Kidney (tissue), 22 donors: ENCODE measurements at places on chromosomes 3 and 15. TPM values are rescaled to one million over a fixed set of nuclear protein-coding genes. Genes with fewer than 3 reads are reported as not detected.

DNA sequence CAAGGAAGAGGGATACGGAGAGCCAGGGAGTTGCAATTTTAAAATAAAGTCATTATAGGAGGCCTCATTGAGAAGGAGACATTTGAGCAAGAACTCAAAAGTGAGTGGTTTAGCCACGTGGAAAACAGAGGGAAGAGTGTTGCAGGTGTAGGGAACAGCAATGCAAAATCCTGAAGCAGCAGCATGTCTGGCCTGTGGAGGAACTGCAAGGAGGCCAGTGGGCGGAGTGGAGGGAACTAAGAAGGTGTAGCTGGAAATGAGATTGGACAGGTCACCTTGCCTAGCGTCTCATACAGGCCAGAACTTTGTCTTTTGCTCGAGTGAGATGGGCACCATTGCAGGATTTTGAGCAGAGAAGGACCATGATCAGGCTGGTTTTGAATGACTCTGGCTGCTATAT is 34.9 kb downstream of the SAXO2 start:
- no peaks in the 10 kb centered on the region for H3K36me3 ChIP-seq
- no peaks in the 10 kb centered on the region for H3K27me3 ChIP-seq
- H3K27ac ChIP-seq = no peak overlapping the region
- no peaks in the 10 kb centered on the region for H3K4me1 ChIP-seq
- no peak overlapping the region for H3K4me3 ChIP-seq

CEMIP gene
- 0.57 TPM for total RNA-seq

GOLGA8S gene
- total RNA-seq = 0.60 TPM

DNA sequence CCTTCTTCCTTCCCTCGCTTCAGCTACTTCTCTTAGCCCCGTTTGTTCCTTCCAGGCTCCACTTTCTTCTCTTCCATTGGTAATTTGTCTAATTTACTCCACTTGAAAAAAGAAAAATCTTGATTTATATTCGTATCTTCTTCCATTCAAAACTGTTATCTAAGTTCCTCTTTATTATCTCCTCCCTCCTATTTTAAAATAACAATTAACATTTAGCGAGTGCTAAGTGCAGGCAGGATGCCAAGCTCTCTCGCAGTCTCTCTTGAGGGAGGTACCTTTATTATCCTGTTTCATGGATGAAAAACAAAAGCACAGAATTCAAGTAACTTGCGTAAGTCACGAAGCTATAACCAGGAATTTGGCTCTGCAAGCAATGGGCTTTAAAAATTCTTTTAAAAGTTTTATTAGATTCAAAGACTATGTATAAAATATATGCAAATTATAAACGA is 418.9 kb upstream of the NAALADL2 start:
- peaks cover 2% of the 10 kb centered on the region for H3K4me1 ChIP-seq
- peak overlapping the region; percentile 97 for H3K27ac ChIP-seq
- no peaks in the 10 kb centered on the region for H3K27me3 ChIP-seq
- peak overlapping the region; percentile 81 for H3K4me3 ChIP-seq
- no peaks in the 10 kb centered on the region for H3K36me3 ChIP-seq
- DNase-seq = peak; percentile 71

- peaks cover 17% of the 10 kb centered on the region for H3K4me1 ChIP-seq
- no peaks in the 10 kb centered on the region for H3K27me3 ChIP-seq
- H3K36me3 ChIP-seq = no peaks in the 10 kb centered on the region
- no peak overlapping the region for H3K4me3 ChIP-seq
Observed at GRCh38 chr3:125331243-125331642, 43.9 kb downstream of the ZNF148 start.

TMEM108 gene
- total RNA-seq = 0.91 TPM

DNA sequence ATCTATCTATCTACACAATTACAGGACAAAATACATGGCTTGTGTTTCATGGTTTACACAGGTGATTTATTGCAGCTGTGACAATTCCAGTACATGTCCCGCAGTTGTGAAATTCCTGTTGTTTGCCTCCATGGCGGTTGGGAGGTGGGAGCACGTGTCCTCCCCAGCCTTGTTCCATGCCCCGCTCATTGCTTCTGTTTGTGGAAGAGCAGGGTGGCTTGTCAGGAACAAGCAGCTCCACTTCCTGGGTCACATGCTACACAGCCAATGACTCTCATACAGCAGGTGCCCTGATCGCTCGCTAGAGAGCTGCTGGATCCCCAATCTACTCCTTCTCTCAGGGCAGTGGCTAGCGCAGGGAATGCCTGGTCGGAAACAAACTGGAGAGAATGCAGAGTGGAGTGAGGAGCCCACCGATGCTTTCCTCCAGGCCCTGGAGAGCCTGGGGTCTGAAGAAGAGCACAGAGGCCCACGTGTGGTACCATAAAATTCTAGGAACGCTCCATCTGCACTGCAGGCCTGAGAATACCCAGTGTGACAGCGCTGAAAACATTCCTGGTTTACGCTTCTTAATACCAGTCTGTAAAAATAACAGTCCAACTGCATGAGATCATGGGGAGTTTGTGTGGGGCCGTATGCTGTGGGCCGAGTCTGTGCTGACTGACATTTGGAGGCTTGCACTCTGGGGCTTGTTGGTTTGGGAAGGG is 270.6 kb upstream of the RGMA start:
- no peaks in the 10 kb centered on the region for H3K27me3 ChIP-seq
- no peak for DNase-seq
- H3K36me3 ChIP-seq = no peaks in the 10 kb centered on the region
- no peak overlapping the region for H3K4me3 ChIP-seq
- H3K27ac ChIP-seq = no peak overlapping the region

DNA sequence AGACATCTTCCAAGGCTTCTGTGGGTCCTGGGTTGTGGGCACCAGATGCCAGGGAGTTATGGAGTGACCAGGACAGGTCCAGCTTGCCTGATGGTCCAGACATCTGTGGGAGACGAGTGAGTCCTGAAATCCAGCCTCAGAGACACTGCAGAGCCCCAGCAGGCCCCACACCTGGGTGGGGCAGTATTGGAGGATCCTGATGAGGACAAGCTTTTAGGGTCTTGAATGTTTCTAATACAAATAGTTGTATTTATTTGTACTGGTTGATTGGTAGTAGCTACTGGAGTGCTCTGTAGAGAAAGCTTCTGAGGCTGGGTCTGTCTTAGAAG is 67.5 kb upstream of the PRR23C start:
- H3K4me1 ChIP-seq = no peaks in the 10 kb centered on the region
- no peak overlapping the region for H3K4me3 ChIP-seq
- H3K27me3 ChIP-seq = no peaks in the 10 kb centered on the region
- H3K27ac ChIP-seq = no peak overlapping the region
- no peak for DNase-seq

GRCh38 chr15:93789441-93789840 is 441.9 kb upstream of the MCTP2 start:
- no peak for DNase-seq
- no peaks in the 10 kb centered on the region for H3K27me3 ChIP-seq
- H3K4me1 ChIP-seq = no peaks in the 10 kb centered on the region
- H3K27ac ChIP-seq = no peak overlapping the region
- H3K4me3 ChIP-seq = no peak overlapping the region

GRCh38 chr15:70560617-70561328 is 202.6 kb downstream of the UACA start:
- H3K27me3 ChIP-seq = peaks cover 4% of the 10 kb centered on the region
- H3K4me1 ChIP-seq = peaks cover 10% of the 10 kb centered on the region
- no peak overlapping the region for H3K4me3 ChIP-seq
- no peak overlapping the region for H3K27ac ChIP-seq
- no peak for DNase-seq

SEMA6D gene
- total RNA-seq = 16.9 TPM

- DNase-seq = no peak
- peak overlapping the region; percentile 69 for H3K27ac ChIP-seq
- peak overlapping the region; percentile 99 for H3K4me3 ChIP-seq
- peaks cover 10% of the 10 kb centered on the region for H3K4me1 ChIP-seq
- H3K27me3 ChIP-seq = no peaks in the 10 kb centered on the region
Observed at GRCh38 chr3:10116138-10116460, 624 bp downstream of the BRK1 start.

DNAJB8 gene
- not detected for total RNA-seq

- H3K4me3 ChIP-seq = no peak overlapping the region
- DNase-seq = peak; percentile 45
- no peaks in the 10 kb centered on the region for H3K4me1 ChIP-seq
- no peaks in the 10 kb centered on the region for H3K27me3 ChIP-seq
- H3K36me3 ChIP-seq = no peaks in the 10 kb centered on the region
Observed at GRCh38 chr3:190883973-190884832, 21.7 kb upstream of the GMNC start.

- H3K36me3 ChIP-seq = no peaks in the 10 kb centered on the region
- H3K4me3 ChIP-seq = no peak overlapping the region
- H3K4me1 ChIP-seq = no peaks in the 10 kb centered on the region
- H3K27ac ChIP-seq = no peak overlapping the region
- no peak for DNase-seq
Observed at GRCh38 chr3:129555153-129555550, 12.2 kb downstream of the H1-8 start.

LACTB gene
- total RNA-seq = 17.6 TPM

GRCh38 chr15:31309893-31310606 is 16.6 kb upstream of the KLF13 start:
- H3K4me3 ChIP-seq = no peak overlapping the region
- no peaks in the 10 kb centered on the region for H3K27me3 ChIP-seq
- no peaks in the 10 kb centered on the region for H3K36me3 ChIP-seq
- H3K27ac ChIP-seq = no peak overlapping the region
- no peak for DNase-seq

GRCh38 chr3:40329071-40329470 is 19.6 kb downstream of the EIF1B start:
- no peak overlapping the region for H3K4me3 ChIP-seq
- peak; percentile 46 for DNase-seq
- H3K4me1 ChIP-seq = no peaks in the 10 kb centered on the region
- H3K27ac ChIP-seq = no peak overlapping the region

- H3K27me3 ChIP-seq = no peaks in the 10 kb centered on the region
- no peak for DNase-seq
- no peak overlapping the region for H3K4me3 ChIP-seq
Observed at GRCh38 chr15:77038312-77039216, 32.3 kb downstream of the TSPAN3 start.

CD200 gene
- total RNA-seq = 16.8 TPM

GPR149 gene
- not detected for total RNA-seq

MB21D2 gene
- total RNA-seq = 3.9 TPM

DNA sequence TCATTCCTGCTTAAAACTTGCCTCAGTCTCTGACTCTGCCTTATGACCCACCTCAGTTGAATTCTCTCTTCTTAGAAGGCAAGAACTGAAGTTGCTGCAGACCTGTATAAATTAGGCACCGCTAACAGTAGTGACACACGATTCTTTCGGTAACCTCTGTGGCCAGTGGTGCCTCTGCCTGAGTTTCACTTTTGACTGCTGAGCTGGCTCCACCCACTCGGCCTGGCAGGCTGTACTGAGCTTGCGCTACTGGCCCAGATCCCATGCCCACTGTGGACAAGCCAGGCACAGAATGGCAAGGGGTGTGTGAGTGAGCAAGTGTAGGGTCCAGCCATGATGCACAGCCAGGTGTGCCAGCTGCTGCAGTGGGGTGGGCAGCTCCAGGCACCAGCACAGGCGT is 19.1 kb upstream of the EIF1B start:
- no peak for DNase-seq
- H3K27me3 ChIP-seq = no peaks in the 10 kb centered on the region
- no peak overlapping the region for H3K27ac ChIP-seq
- no peaks in the 10 kb centered on the region for H3K4me1 ChIP-seq
- H3K36me3 ChIP-seq = no peaks in the 10 kb centered on the region

- H3K4me3 ChIP-seq = no peak overlapping the region
- H3K27me3 ChIP-seq = no peaks in the 10 kb centered on the region
- H3K4me1 ChIP-seq = no peaks in the 10 kb centered on the region
- no peaks in the 10 kb centered on the region for H3K36me3 ChIP-seq
- DNase-seq = no peak
- no peak overlapping the region for H3K27ac ChIP-seq
Observed at GRCh38 chr15:73872346-73872745, 1.0 kb upstream of the TBC1D21 start.

XYLB gene
- total RNA-seq = 6.0 TPM
